ENCODE measurements at places on chromosomes 12 and 14.

DNA sequence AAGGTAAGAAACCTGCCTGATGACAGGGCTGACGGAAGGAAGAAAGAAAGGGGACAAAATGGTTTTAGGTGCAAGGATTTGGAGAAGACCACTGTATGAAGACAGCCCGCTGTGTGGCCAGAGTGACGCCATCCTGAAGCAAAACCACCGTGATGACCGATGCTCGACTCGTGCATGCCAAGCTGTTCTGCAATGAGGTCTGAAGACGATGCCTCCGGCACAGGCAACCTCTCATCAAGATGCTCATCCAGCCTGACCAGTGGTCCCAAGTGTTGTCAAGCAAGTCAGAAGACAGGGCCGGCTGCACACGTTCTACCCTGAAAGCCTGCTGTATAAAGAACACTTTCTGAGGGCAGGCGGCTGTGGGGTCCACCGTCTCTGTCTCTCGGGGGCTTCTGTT lies 34.8 kb downstream of the STX2 start:
- DNase-seq: no peak

DNA sequence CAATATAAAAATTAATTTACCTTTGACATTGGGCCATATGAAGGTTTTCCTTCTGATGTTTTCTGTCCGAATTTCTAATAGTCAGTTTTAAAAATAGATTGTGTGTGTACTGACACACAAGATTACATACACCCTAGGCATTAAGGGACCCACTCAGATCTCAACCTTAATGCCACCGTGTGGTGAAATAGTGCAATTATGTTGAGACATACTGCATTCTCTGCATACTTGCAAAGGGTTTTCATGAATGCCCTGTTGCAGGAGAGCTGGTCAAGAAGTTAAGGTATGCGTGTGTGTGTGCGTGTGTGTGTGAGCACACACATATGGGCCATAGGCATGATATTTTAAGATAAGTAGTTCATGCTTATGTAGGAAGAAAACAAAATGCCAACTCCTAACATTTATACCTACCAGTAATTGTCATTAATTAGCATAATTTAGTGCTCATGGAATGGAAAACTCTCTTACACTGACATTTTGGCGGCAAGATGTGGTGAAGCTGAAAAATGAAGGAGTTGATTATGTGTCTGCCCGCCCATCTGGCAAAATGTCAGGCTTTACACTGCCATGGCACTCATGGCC lies 58.8 kb downstream of the PIK3C2G start:
- DNase-seq: peak; percentile 69

GRCh38 chr12:96094201-96094600 lies 58.8 kb upstream of the LTA4H start:
- no peak for DNase-seq

- no peak for DNase-seq
Observed at GRCh38 chr12:120363274-120363855, 5.6 kb downstream of the MSI1 start.

- DNase-seq: no peak
Observed at GRCh38 chr12:91551927-91552326, 369.3 kb upstream of the DCN start.

- no peak for DNase-seq
Observed at GRCh38 chr12:119409043-119409442, 74.5 kb downstream of the CCDC60 start.

GRCh38 chr14:30143627-30144026 lies 216.0 kb upstream of the PRKD1 start:
- no peak for DNase-seq

GRCh38 chr12:84632556-84632955 lies 280.0 kb downstream of the SLC6A15 start:
- no peak for DNase-seq

- DNase-seq: no peak
Observed at GRCh38 chr12:130529781-130530180, 186.3 kb downstream of the RIMBP2 start.

DNA sequence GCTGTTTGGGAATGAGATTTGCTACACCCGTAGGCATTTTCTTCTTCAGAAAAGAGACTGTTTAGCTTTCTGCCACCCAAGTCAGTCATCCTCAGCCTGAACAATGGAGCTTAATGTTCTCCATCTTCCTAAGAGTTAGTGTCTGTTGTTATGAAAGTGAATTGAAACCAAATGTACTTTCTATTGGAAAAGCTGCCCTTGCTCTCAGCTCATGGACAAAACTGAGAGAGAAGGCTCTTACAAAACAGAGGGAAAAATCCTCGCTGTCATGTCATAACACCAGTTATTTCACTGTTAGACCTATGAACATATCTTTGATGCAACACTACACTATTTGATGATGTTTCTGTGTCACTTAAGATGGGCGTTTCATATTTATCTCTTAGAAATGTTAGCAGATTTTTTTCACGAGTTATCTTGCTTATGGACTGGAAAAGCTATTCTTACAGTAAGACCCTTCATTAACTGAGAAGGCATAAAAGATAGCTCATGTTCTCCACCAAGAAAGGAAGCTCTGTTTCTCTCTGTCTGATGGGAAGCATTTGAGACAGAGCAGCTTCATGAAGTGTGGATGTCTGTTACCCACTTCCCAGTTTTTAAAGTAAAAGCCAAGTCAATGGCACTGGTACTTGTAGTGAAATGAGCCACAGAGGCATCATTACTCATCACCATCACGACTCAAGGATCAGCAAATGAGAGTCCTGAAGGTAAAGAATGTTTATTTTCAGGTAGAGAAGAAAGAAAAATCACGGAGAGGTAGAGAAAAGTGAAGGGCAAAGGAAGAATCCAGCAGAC lies 483.9 kb downstream of the ZFP36L1 start:
- DNase-seq: no peak

- peak; percentile 35 for DNase-seq
Observed at GRCh38 chr12:113220593-113221180, 577 bp upstream of the TPCN1 start.

DNA sequence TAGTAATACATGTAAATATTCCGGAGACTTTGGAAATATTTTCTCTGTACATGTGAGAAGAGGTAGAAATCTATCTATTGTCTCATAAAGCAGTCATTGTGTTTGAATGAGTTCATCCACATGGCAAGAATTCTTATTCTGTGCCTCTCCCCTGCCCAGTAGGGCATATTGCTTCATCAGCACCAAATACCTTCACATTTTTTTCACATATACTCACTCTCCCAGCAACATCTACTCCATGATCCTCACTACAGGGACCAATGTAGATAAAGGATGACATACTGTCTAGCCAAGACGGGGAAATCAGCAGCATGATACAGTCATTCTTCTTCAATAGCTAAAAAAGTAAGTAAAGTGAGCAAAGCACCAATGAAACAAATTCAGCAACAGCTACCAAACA lies 1.3 kb upstream of the TAS2R14 start:
- no peak for DNase-seq

DNA sequence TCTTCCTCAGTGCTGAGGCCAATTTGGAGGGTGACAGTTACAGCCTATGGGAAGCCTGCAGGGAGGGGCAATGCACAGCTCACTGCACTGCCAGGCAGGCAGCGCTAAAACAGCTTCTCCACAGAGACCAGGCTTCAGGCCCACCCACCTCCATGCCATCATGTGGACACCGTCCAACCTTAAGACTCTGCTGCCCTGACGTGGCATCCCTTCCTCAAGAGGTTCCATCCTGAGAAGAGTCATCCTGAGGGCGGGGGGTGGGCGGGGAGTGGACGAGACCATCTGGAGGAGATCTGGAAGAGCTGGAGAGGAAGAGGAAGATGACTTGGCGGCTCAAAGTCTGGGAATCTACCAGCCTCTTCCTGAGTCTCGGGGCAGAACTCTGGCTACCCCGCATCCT lies 8.4 kb upstream of the ACVRL1 start:
- DNase-seq: no peak

- DNase-seq: no peak
Observed at GRCh38 chr14:89844508-89844907, 110.0 kb downstream of the EFCAB11 start.

DNA sequence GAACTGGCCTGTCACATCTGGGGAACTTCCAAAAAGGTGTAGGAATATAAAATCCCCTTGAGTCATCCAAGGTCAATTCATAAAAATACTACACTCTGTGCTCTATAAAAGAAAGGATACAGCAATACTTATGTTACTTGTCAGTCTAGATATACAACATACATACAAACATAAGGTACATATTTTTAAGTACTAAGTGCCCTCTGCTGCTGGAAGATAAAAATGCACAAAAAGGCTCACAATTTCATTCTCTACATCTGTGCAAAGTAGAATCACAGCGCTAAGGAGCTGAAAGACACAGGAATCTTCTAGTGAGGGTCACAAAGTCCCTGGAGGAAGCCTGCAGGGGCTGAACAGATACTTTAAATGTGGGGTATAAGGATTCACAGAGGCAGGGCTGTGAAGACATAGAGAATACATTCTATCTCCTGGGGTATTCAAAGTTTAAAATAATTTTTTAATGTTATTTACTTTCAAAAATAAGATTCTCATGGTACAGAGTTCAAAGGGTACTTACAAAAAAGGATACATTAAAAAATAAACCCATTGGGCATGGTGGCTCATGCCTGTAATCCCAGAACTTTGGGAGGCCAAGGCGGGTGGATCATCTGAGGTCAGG lies 10.2 kb upstream of the GOLGA5 start:
- DNase-seq: peak; percentile 76

- DNase-seq: no peak
Observed at GRCh38 chr14:95045106-95045701, 112.1 kb downstream of the DICER1 start.

- no peak for DNase-seq
Observed at GRCh38 chr14:67566908-67567307, 33.2 kb downstream of the PIGH start.

DNA sequence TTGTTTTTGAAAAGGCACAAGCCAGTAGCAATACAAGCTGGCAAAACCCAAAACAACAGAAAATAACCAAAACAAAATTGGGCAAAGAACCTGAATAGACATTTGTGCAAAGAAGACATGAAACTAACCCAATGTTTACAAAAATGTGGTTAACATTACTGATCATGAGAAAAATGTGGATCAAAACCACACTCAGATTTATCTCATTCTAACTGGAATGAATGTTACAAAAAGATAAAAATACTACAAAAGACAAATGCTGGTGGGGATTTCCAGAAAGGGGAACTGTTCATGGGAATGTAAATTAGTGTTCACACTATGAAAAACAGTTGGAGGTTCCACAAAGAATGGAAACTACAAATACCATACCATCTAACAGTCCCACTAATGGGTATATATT lies 26.6 kb downstream of the ASCL4 start:
- DNase-seq: no peak

- peak; percentile 84 for DNase-seq
Observed at GRCh38 chr12:121799156-121799841, 4.5 kb upstream of the SETD1B start.

- no peak for DNase-seq
Observed at GRCh38 chr12:27823038-27823437, 43.0 kb upstream of the MANSC4 start.

GRCh38 chr12:54385251-54385914 lies 850 bp upstream of the ZNF385A start:
- DNase-seq: no peak

All from kidney (tissue), 22 donors.